ENCODE measurements at places on chromosomes 13 and 19.

GRCh38 chr19:54477650-54478049, 4.6 kb upstream of the CDC42EP5 start:
- no peak for DNase-seq

DNA sequence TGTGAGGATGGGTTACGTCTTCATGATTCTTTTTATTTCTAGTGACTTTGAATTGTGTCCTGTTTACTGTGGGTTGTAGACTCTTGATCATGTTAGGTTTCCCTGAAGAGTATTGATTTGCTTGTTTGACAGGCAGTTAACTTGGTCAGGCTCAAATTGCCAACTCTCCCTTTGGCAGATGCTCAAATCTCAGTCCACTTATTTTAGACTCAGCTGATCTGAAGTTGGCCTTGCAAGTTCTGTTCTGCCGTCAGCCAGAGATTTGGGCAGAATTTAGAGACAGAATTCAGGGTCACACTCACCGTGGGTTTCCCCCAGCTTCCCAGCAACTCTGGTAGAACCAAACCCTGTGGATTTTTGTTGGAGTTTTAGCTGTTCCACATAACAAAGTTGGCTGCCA, 71.6 kb upstream of the TEX29 start:
- DNase-seq, result no peak

GRCh38 chr19:3633559-3633988, 7.0 kb upstream of the CACTIN start:
- no peak for DNase-seq

GRCh38 chr13:98158172-98158899, 15.4 kb downstream of the FARP1 start:
- DNase-seq, result no peak

DNA sequence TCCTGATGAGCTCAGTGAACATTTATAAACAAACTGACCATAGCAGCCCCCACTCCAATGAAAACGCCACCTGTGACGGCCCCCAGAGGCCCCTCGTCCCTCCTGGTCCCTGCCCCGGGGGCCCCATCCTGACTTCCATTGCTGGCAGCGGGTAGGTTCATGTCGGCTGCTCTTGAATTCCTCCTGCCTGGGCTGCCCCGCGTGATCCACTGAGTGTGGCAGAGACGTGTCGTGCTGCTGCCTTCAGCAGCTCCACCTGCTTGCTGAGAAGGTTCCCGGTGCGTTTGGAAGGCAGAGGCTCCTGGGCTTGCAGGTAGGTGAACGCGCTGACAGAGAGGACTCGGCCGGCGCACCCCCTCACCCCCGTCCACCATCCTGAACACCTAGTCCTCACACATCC, 11.6 kb downstream of the C2CD4C start:
- DNase-seq, result no peak

DNA sequence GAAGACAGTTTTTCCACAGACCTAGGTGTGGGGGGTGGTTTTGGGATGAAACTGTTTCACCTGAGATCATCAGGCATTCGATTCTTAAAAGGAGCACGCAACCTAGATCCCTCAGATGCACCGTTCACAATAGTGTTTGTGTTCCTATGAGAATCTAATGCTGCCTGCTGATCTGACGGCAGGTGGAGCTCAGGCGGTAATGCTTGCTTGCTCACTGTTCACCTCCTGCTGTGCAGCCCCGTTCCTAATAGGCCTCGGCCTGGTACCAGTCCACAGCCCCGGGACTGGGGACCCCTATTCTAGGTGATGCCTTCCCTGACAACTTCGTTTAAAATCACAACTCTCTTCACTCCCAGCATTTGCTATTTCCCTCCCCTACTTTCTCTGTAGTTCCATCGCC, 149.6 kb downstream of the IER2 start:
- no peak for DNase-seq

DNA sequence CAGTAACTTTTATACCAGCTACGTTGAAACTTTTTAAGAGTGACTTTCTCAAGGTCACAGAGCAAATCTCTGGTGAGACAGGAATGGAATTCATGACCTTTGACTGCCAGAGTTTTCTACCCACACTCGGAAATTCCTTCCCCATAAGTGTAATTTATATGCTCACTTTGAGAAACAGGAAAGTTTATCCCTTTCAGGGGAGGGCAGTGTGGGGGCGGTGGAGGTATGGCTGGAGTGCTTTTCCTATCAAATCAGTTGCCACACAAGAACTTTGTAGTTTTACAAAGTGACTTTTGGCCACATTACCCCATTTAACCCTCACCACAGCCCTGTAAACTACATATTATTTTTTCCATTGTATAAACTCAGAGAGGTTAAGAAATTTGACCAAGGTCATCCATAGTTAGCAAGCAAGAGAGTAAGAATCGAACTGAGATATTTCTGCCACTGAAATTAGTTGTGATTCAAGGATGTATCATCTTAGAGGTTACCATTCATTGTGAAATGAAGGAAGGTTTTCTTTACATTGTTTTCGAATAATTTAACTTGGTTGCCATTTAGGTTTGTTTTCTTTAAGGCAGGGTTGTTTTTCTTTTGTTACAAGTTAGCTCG, 5.9 kb downstream of the KLF12 start:
- DNase-seq, result no peak

DNA sequence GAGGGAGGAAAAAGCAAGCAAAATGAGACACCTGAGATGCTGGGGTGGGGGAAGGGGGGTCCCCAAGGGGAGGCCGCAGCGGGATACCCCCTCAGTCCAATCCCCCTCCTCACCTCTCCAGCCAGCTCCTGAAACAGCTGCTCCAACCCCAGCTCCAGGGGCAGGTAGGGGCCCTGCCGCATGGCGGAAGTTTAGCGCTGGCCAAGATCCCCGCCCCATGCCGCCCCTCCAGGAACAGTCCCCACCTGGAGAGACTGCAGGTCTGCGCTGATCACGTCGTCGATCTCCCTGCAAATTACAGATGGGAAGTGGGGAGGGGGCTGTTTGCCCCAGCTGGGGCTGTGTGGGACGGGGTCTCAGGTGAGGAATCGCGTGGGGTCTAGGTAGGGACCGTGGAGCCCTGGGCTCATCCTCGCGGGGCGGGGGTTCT, 9.0 kb downstream of the CAPN12 start:
- no peak for DNase-seq

GRCh38 chr13:38223089-38223488, 126.6 kb upstream of the UFM1 start:
- DNase-seq, result no peak

GRCh38 chr13:44498969-44499368, 77.2 kb downstream of the TSC22D1 start:
- DNase-seq, result no peak

DNA sequence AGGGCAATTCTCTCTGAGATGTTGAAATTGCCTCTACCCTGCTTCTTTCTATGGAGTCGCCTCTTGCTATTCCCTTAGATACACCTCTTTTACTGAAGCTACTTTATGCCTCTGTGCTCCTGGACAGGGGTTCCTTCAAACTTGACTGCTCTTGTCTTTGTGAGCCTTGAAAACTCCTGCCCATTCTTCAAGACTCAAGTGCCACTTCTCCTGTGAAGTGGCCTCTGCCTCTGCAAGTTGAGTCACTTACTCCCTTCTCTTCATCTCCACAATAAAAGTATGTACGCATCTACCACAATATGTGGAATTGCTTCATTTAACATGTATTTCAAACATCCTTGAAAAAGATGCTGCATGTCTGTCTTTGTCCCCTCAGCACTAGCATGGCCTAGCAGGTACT, 66.0 kb upstream of the TPP2 start:
- DNase-seq, result peak; percentile 56

DNA sequence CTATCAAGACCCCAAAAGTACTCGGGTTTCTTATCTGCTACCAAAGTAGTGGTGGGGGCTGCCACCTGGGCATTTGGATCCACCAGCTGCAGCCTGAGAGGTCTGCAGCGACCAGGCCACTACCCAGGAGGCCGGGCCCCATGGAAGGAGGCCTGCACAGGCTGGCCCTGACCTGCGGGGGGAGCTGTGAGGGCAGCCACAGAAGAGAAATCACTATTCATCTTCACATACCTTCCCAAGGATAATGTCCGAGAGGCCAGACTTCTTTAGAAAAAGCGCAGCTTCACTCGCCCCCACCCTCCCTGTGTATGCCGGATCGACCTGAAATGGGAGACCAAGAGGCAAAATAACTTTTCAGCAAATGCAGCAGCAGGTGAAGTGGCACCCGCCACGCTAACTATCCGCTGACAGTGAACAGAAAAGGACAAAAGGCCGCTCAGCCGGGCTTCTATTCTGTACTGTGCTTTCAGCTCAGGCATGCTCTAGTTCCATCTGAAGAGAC, 30.1 kb downstream of the EPS15L1 start:
- DNase-seq, result peak; percentile 21

Measured in NCI-H187 (cell line).